AG08395 (cell line): ENCODE measurements at places on chromosomes 5 and 9.

DNA sequence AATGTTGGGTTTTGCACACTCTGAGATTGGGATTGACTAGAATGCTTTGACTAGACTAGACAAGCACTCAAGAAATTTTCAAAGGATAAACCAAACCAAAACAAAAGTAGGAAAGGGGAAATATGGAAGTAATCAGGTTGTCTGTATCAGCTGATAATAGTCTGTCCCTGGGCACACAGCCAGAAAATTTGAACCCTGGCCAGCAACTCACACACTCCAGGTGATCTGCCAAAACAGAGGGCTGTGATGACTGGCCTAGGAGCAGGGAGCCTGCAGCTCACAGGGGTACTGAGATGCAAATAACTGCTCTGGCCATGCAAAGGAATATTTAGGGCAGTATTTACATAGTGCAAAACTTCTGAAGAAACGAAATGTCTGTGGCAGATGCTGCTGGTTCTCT is 112.3 kb upstream of the SMIM23 start:
- DNase-seq = no peak

DNA sequence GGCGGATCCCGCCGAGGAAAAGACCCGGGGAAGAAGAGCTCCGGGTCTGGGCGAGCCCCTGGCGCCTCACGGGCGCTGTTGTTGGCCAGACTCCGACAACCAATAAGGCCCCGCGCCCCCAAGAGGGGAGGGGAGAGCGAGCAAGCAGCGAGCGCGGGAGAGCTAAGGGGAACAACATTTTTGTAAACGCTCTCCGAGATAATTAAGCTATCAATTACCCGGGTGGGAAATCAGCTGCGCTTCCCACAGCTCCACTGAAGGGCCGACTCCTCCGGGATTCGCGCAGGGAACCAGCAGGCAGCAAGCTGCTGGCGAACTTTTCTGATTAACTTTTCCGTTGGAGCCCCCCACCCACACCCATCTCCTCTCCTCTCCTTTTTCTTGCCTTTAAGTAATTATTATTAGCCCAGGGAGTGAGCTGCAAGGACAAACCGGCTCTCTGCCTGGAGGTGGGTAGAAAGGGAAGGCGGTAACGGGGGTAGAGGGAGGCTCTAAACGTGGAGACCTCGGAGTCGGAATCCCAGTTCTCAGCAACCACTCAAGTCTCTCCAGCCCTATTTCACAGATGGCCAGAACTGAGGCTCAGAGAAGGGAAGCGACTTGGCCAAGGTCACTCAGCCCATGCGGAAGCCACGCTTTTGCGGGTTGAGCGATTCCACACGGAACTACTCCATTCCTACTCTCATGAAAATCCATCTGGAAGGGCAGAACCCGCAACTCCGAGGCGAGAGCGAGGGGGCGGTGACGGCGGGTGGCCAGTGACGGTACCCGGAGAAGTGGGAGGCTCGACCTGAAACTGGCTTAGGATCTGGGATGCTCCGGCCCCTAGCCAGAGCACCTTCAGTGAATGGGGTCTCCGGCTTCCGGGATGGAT is 1.3 kb downstream of the ASTN2 start:
- DNase-seq = no peak

- DNase-seq = peak; percentile 65
Observed at GRCh38 chr5:14463629-14464028, 118.0 kb upstream of the OTULINL start.

DNA sequence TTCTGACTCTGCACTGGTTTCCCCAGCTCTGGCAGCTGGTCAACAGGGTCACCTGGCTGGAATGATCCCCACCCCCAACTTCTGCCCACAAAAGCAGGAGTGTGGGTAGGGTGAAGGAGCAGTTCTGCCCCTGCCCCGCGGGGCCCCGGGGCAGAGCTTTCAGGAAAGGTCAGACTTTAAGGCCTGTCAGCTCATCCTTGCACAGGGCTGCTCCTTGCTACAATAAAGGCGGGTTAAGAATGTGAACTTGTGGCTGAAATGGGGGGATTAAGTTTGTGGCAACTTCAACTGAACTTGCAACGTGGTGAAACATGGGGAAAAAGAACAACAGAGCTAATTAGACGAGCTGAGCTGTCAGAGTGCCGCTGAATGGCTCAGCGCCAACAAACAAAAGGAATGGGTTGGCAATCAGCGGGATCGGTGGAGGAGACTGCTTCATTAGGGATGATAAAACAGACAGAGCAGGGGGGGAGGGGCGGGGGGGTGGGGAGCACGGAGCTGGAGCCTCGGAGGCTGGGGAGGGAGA is 50.8 kb downstream of the CRB2 start:
- DNase-seq = no peak

DNA sequence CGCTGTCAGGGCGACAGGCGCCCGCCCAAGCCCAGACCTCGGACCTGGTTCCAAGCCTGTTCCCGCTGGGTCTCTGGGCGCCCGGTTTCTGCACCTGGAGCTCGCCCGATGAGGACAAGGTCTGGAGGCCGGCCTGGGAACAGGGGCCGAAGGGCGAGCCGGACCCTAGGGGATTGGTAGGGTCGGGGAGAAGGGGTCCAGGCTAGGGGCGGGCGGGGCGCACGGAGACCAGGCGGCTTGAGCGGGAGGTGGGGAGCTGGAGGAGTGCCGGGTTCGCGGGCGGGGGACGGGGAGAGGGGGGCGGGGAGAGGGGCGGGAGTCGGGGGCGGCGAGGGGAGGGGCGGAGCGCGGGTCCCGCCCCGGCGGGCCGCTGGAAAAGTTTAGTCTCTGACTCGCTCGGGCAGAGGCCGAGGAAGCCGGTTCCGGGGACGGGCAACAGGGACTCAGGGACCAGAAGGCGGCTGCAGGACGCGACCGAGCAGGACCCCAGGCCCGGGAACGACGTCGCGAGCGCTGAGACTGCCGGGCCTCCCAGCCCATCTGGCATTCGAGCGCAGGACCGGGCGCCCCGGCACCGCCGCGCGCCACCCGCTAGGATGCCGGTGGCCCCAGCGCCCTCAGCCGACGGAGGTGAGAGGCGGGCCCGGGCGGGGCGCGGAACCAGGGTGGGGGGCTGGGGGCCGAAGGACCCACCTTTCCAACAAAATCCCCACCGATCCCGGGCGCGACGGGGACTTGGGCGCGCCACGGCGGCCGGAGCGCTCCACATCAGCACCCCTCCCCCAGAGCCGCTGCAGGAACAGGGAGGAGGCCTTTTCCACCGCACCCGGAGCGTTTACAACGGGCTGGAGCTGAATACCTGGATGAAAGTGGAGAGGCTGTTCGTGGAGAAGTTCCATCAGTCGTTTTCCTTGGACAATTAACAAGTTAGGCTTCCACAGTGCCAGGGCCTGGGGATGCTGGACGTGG is at the start of gene S1PR3:
TSS of gene S1PR3 (plus strand) at position 403 of the 969 bp plus-strand sequence. CDS start 9,733 bp downstream, outside the sequence.
- peak; percentile 53 for DNase-seq

DNA sequence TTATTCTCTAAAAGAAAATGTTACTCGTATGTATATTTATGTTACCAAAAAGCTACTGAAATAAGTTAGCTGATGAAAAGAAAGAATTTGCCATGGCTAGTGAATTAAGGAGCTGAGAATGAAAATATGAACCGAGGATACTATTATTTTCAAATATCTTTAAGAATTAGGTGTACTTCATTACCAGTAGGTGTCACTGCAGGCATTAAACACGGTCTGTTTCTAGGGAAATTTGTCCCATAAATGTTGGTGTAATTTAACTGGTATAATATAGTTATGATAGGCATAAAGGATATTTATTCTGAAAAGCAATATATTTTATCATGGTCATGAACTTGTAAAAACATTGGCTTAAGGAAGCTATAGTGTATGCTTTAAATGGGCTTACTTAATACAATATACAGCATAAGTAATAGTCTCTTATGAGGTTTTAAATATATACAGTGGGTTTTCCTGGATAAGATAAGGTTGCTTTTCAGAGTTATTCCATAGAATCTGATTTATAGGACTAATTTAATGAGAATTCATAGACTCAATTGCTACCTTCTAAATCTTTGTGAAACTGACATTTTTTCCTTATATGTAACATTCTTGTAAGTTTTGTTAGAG is 72.4 kb upstream of the MPDZ start:
- DNase-seq = peak; percentile 64

DNA sequence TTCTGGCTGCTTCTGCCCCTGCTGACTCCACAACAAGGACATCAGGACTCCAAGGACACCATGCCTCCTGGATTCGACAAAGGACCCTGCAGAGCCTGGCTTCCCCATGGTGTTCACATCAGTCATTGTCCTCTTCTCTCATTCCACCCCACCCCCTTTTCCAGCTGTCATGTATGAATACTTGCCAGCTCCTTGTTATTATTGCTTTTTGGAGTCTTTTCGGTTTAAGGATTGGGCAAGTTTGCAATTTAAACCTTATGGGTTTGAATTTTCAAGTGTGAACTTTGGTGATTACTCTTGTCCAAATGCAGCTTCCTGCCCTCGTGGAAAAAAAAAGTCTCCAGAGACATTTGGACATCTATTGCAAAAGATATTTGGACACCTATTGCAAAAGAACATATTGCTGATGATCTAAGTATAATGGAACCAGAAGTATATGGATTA is 14.2 kb upstream of the LVRN start:
- DNase-seq = peak; percentile 41

DNA sequence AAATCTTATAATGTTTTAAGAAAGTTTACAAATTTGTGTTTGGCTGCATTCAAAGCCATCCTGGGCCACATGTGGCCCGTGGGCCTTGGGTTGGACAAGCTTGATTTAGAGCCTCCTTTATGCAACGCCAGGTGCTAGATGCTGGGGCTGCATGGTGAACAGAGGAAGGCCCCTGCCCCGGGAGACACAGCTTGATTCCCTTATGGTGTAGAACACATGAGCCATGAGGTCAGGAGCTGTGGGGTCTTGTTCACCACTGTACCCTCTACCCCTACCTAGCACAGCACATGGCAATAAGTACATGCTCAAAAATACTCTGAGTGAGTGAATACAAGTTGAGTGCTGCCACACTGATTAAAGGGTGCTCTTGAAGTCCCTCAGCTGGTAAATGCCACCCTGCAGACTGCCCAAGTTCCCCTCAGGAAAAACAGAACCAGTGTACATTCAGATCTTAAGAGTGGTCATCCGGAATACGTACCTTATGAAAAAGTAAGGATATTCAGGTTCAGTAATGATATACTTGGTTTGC is 71.9 kb downstream of the ARRDC3 start:
- no peak for DNase-seq

DNA sequence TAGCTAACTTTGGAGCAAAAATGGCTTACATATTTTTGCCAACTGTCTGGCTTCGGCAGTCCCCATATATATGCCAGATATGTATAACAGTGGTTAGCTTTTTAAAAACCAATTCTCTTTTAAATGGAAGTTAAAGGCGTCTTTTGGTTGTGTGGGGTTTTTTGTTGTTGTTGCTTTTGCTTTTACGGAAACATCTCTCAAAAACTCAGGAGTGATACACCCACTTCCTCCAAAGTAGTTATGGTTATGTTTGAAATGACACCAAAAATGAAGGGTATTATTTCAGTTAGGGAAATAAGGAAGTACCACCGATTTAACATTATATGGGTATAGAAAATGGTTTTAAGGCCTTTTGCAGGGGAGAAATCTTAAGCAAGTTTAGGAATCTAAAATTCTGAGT is 2.3 kb downstream of the CNOT8 start:
- no peak for DNase-seq

GRCh38 chr5:41747301-41747700 is 122.9 kb downstream of the OXCT1 start:
- DNase-seq = no peak
